GM23338 (cell line): ENCODE measurements at places on chromosomes 12 and 14. TPM values are rescaled to one million over a fixed set of nuclear protein-coding genes. Genes with fewer than 3 reads are reported as not detected.

Gene SLC5A8
- polyA plus RNA-seq = 0.10 TPM in 1 of 2 replicates, not detected in the other

Gene CAPRIN2
- 28.4 and 36.5 TPM in 2 replicates for polyA plus RNA-seq

Gene SLC25A47
- not detected in 2 replicates for polyA plus RNA-seq

Gene SYNDIG1L
- 0.65 and 1.4 TPM in 2 replicates for polyA plus RNA-seq

Gene GALNT8
- 3.8 and 5.4 TPM in 2 replicates for polyA plus RNA-seq

Gene TMBIM4
- polyA plus RNA-seq = 55.9 and 59.6 TPM in 2 replicates

Gene ARHGEF40
- 17.7 and 21.5 TPM in 2 replicates for polyA plus RNA-seq

Gene PMCH
- polyA plus RNA-seq = 0.64 and 1.1 TPM in 2 replicates

Gene FAM186B
- polyA plus RNA-seq = 0.21 and 0.31 TPM in 2 replicates

Gene PDE6H
- not detected in 2 replicates for polyA plus RNA-seq

Gene OR4E2
- polyA plus RNA-seq = not detected in 2 replicates

Gene RNU4-1
- polyA plus RNA-seq = 6.0 and 6.4 TPM in 2 replicates

Gene RNF212B
- polyA plus RNA-seq = 0.68 TPM in 1 of 2 replicates, not detected in the other

Gene CLEC1B
- not detected in 2 replicates for polyA plus RNA-seq

Gene KCNMB4
- 9.4 and 11.3 TPM in 2 replicates for polyA plus RNA-seq

Gene IRF2BPL
- 11.2 and 13.2 TPM in 2 replicates for polyA plus RNA-seq

Gene DBX2
- 0.18 and 0.19 TPM in 2 replicates for polyA plus RNA-seq

Gene DPF3
- 0.18 and 0.37 TPM in 2 replicates for polyA plus RNA-seq

Gene CEBPE
- polyA plus RNA-seq = not detected in 2 replicates

Gene OTUB2
- 1.9 and 2.1 TPM in 2 replicates for polyA plus RNA-seq

Gene IL31
- polyA plus RNA-seq = not detected in 2 replicates

Gene ZNF385A
- 19.6 and 21.7 TPM in 2 replicates for polyA plus RNA-seq

Gene OR6C74
- not detected in 2 replicates for polyA plus RNA-seq

Gene MOAP1
- polyA plus RNA-seq = 8.5 and 8.6 TPM in 2 replicates

Gene KRT2
- not detected in 2 replicates for polyA plus RNA-seq

Gene SRRM4
- polyA plus RNA-seq = 0.53 and 0.61 TPM in 2 replicates

Gene AMDHD1
- polyA plus RNA-seq = 0.24 TPM in 1 of 2 replicates, not detected in the other
